ENCODE measurements at places on chromosomes 5 and 9.

GRCh38 chr5:111511831-111512374, 432 bp downstream of the STARD4 start:
- no peak for DNase-seq

DNA sequence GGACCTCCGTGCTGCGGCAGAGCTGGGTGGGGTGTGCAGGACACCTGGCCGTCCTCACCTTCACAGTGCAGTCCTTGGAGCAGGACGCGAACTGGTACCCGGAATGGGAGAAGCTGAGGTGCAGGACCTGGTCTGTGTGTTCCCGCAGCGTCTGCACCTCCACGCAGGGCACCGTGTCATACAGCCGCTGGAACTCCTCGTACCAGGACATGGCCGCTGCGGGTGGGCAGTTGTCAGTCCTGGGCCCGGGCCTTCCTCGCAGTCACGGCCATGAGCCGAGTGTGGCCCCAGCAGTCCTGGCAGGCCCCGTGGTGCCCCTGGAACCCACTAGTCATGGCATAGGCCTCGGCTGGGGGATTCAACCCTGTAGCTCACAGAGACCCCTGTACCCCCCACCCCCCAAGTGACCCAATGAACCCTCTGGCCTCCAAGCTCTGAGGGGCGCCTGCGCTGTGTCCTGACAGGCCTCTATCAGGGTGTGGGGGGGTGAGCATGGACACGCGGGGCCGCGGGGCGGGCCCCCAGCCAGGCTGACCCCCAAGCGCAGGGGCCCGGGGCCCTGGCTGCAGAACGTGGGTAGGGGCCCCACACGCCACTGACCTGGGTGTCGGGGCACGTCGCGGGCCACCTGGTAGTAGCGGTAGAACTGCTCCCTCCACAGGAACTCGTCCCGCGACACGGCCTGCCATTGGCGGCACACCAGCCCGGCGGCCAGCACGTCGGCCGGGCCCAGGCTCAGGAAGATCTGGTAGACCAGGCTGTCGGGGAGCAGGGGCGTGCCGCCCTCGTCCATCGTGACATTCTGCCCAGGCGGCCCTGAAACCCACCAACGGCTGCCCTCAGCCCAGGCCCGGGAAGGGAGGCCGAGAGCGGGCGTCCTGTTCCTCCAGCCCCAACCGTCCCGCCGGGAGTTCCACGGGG, 987 bp downstream of the FBXW5 start:
- DNase-seq, result no peak

GRCh38 chr9:98791608-98792490, 4.5 kb downstream of the ANKS6 start:
- no peak for DNase-seq

GRCh38 chr5:131796793-131797693, at the start of gene FNIP1:
Gene FNIP1 (minus strand): TSS chr5:131797017. CDS start chr5:131796921, 96 bp downstream.
- DNase-seq, result peak; percentile 73

- DNase-seq, result no peak
Measured at GRCh38 chr9:19464764-19465585, 56.2 kb downstream of the ACER2 start.

- no peak for DNase-seq
Measured at GRCh38 chr5:72433522-72433921, 73.7 kb downstream of the ZNF366 start.

DNA sequence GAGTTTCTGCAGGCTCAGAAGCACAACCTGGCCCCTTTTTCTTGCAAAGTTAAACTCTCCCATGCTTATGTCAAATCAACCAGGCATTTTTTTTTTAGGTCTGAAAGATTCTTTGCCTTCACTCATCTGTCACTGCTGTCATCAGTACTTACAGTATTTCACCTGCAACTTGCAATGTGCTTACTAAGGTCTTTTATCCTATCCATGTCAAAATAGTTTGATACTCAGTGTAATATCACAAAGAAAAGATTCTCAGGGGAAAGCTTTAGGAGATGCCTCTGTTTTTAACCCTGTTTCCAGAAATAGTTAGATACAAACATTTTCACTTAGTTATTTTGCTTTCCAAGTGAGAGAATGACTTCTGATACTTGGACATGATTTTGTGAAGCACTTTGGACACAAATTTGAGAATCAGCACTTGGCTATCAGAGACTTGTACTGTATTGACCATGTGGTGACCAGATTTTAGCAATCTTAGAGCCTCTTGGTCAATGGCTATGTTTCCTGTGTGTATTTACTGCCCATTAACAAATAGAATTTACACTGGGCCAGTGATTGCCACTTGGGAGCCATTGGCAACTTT, 428.2 kb downstream of the IRX1 start:
- DNase-seq, result no peak

DNA sequence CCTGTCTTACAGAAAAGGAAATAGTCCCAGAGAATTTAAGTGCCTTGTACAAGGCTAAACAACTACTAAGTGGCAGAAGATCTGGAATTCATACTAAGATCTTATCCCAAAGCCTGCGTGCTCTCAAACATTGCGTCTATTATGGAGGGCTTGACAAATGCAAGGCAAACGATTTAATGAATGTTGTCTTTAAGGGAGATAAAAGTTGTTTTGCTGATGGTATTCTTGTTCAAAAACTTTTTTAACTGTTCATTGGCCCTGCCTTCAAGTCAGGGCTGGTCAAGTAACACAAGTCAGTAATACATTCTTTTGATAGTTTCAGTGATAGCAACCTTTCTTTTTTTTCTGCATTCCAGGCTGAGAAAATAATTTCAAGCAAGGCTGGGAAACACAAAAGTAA, 1.7 kb upstream of the SLC38A9 start:
- no peak for DNase-seq

DNA sequence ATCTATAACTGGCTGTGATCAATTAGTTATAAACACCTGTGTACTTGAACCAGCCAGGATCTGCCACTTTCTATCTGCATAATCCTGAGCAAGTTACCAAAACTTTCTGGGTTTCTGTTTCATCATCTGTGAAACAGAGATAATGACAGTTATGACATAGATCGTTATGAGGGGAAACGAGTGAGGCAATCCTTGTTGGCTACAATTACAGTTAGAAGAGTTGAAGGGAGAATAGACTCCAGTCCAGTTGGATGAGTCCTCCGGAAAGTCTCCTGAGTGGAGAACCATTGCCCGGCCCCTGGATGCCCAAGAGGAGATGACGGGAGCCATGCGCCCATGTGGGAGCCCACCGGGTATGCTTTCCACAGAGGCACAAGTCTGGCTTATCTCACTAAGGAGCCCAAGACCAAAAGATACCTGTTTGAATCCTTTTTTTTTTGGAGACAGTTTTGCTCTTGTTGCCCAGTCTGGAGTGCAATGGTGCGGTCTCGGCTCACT, 4.5 kb downstream of the PDE6A start:
- no peak for DNase-seq

All from GM04503 (cell line).